ENCODE measurements at places on chromosomes 7 and 10. TPM values are rescaled to one million over a fixed set of nuclear protein-coding genes. Genes with fewer than 3 reads are reported as not detected.

GRCh38 chr10:124708922-124709520 is 35.2 kb downstream of the FAM53B start:
- no peak for DNase-seq

DNA sequence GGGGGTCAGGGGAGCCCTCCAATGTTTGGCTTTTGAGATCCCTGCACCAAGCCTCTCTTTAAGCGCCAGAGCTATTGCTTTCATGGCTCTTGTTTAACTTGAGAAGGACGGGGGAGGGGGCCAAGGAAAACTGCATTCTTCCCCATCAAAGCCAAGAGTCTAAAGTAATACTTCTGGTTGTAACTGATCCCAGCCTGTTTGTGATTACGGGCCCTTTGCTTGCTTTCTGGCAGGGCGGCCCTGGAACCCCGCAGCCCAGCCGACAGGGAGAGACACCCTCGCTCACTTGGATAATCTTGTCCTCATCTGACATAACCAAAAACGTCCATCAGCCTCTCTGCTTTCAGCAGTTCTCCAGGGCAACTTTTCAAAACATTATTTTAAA is 154.7 kb downstream of the NEURL1 start:
- no peak for DNase-seq

DNA sequence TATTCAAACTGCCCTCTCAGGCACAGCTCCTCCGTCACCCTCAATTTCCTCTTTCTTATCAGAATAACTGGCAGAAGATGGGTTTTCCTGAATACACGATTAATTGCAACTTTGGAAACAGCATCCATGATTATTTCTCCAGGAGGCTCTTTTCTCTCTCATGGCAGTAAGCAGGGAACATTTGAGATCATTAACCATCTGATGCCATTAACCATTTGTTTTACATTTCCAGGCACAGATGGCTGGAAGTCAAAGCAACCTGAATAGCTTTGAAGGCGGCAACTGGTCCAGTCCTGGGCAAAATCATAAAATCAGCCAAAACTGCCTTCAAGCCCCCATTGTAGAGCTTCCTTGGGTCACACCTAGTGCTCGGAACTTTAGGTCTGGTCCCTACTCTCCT is 289.5 kb upstream of the AOAH start:
- no peak for DNase-seq

DNA sequence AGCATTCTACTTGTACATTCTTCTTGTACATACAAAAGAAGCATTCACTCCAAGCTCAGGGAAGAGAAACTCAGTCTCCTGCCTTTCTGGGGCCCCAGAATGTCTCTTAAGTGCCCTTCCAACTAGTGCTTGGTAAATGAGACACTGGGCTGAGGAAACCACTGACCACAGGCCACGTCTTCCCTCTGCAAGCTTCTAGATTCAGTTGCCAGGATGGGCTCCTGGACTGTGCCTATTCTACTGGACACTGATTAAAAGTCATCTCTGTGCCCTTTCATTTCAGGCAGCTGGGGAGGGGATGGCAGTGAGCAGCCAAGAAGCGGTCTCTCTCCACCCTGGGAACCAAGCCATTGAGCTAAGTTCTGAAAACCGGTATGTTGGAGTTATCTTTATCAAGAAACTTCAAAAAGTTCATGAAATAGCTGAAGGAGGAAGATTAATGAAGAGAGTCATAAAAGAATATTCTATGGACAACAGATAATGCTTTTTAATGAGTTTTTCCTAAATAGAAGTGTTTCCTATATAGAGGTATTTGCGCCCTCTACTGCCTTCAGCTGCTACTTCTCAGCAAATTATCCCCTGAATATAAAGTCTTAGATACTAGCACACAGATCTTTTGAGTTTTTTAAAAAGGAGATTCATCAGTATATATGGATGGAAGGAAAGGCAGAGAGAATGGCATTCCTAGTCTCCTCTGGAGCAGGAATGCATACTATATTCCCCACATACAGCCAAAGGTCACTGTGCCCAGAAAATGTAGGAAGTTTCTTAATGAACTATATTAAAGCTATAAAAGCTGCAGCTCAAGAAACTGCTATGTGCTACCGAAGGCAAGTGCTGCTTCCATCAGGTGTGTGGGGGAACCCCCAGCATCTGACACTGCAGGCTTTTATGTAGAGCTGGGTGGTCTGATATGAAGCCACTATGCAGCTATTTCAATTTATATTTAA is 8.4 kb upstream of the IFIT1B start:
- DNase-seq: peak; percentile 60

GRCh38 chr10:103889121-103889720 is 28.8 kb downstream of the STN1 start:
- no peak for DNase-seq

- no peak for DNase-seq
Measured at GRCh38 chr7:4234498-4234855, 447.6 kb upstream of the FOXK1 start.

GRCh38 chr10:131174211-131174565 is 137.3 kb downstream of the TCERG1L start:
- no peak for DNase-seq

- no peak for DNase-seq
Measured at GRCh38 chr10:73788864-73789658, 3.7 kb downstream of the ZSWIM8 start.

DNA sequence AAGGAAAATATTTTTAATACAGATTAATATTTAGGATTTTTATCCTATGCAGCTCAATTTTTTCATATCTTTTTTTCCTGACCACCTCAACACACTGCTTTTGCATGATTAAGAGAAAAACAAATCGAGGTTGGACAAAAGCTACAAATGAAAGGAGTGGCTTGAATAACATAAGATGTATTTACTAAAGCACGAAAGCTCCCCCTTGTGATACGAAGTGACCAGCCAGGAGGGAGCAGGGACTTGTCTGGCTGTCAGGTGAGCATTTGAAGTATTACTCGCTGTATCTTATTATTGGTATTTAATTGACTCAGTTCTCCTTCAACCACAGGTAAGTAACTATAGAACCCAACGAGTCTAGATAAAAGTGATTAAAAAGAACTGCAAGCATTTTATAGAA is 265.2 kb upstream of the PHF14 start:
- peak; percentile 44 for DNase-seq

GRCh38 chr7:105461518-105461917 is 60.6 kb downstream of the PUS7 start:
- DNase-seq: no peak

GRCh38 chr7:34734771-34735170 is 76.8 kb downstream of the NPSR1 start:
- DNase-seq: no peak

DNA sequence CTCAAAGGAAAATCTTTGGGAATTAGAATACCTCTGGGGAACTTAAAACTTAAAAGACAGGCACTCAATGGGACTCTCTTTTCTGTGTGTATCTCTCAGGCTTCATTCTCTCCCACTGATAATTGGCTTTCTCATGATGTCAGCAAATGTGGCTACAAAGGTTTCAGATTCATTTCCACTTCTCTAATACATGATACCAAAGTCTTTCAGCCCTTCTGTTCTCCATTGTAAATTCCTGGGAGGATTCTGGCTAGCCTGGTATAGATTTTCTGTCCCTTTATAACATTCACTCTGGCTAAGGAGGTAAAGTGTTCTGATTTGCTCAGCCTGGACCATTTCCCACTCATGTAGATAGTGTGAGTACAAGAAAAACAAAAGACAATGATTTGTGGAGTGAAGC is 606.2 kb downstream of the PCDH15 start:
- DNase-seq: no peak

- no peak for DNase-seq
Measured at GRCh38 chr10:85967594-85967993, 399.0 kb downstream of the GRID1 start.

SEMA3C gene
- total RNA-seq: 14.3 TPM

TMEM273 gene
- 1.6 TPM for total RNA-seq

HSPA14 gene
- total RNA-seq: 5.7 TPM

WDR91 gene
- total RNA-seq: 43.4 TPM

MYH16 gene
- not detected for total RNA-seq

CPXM2 gene
- not detected for total RNA-seq

URGCP gene
- 24.2 TPM for total RNA-seq

All from hematopoietic multipotent progenitor cell (in vitro differentiated cells).